Temporal lobe (tissue), 4 donors: ENCODE measurements at places on chromosomes 6 and 20. TPM values are rescaled to one million over a fixed set of nuclear protein-coding genes. Genes with fewer than 3 reads are reported as not detected.

Gene WFDC2
- 3.7 TPM for total RNA-seq

Gene GJA1
- 53.6 TPM for total RNA-seq

Gene EYS
- 2.0 TPM for total RNA-seq

Gene GRIK2
- 78.2 TPM for total RNA-seq

Gene BCAS4
- 10.1 TPM for total RNA-seq

Gene ENTPD6
- 36.6 TPM for total RNA-seq

Gene TTK
- 4.4 TPM for total RNA-seq

Gene SPTLC3
- total RNA-seq, result 0.98 TPM

Gene HLA-DOA
- total RNA-seq, result 0.25 TPM

Gene ESR1
- under 0.01 TPM for total RNA-seq

Gene ZNF292
- total RNA-seq, result 109 TPM

Gene NQO2
- total RNA-seq, result 6.1 TPM

Gene ANKRD6
- total RNA-seq, result 36.4 TPM

Gene GTSF1L
- not detected for total RNA-seq

Gene ATAT1
- 60.2 TPM for total RNA-seq
